ENCODE measurements at places on chromosomes 16 and 17.

DNA sequence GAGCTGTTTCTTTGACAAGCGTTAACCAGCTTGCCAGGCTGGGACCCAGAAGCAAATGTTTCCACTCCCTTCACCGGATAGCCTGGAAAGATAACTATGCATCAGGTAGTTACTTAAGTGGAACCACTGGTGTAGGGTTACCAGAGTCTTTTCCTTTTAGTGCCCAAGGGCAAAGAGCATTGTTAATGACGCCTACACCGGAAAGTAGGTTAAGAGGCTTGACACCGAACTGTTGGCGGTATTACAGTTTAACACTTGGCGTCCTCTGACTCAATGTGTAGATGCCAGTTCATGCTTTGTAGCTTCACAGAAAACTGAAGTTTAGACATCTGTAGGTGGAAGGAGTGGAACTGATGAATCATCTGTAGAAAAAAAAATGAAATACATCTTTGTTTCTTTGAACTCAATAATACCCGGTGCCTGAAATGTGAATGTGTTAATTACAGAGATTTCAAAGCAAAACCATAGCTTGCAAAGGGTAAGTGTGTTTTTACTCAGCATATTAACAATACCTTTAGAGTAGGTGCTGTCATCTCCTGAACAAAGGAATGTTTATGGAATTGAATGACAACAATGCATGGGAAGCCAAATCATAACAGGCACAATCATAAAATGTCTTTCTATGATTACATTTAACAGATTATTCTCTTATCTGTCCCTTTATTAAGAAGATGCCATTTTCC is 426.7 kb upstream of the SALL1 start:
- no peak for DNase-seq

- DNase-seq: no peak
These were observed 16.2 kb downstream of the BMERB1 start for GRCh38 chr16:15450624-15451023.

GRCh38 chr17:15351925-15352324 is 10.5 kb upstream of the TEKT3 start:
- no peak for DNase-seq

GRCh38 chr17:21171309-21171922 is 42.5 kb downstream of the TMEM11 start:
- DNase-seq: no peak

GRCh38 chr17:29682987-29683386 is 60.3 kb upstream of the CORO6 start:
- no peak for DNase-seq

DNA sequence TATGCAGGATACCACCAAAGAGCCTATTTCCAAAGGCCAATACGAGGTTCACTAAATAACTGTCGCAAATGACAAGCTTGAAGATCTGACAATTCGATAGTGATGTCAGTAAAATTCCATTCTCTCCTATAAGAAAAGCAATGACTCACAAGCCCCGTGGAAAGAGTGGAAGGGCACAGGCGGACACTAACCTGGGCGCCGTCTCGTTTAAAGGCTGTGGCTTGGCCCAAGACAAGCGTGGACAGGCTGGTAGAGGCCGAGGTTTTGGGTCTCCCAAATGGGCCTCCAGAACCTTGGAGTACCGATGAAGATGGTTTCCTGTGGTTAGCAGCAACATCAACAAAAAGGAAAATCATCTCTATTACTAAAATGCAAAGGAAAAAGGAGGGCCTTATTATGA is 16.5 kb upstream of the SLC38A8 start:
- no peak for DNase-seq

DNA sequence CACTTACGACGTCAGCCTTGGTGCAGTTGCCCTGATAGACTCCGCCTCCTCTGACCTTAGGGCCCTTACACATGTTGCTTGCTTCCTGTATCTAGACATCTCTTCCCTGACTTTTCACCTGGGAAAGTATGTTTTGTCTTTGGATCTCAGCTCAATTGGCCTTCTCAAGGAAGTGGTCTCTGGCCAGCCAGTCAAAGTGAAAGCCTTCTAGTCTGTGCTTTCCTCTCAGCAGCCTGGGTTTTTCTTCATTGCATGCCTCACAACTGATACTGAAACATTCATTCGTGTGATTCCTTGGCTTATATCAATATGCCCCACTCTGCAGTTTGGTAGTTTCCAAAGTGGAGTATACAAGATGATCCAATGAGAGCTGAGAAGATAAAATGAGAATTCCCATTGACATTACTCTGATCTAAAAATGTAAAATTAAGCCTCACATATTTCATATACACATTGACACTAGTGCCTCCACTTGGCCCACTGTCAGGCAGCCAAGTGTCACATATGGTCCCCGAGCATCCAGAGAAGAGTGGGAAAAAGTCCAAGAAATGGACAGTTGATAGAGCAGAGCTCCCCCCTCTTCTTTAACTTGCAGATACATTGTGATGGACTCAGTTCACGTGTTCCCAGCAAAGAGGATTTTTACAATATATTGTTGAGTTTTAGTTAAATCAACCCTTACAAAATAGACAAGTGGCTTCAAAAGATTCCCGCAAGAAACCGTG is 371.2 kb upstream of the ASIC2 start:
- no peak for DNase-seq

- DNase-seq: no peak
These were observed 15.2 kb downstream of the SLC12A3 start for GRCh38 chr16:56880176-56880575.

DNA sequence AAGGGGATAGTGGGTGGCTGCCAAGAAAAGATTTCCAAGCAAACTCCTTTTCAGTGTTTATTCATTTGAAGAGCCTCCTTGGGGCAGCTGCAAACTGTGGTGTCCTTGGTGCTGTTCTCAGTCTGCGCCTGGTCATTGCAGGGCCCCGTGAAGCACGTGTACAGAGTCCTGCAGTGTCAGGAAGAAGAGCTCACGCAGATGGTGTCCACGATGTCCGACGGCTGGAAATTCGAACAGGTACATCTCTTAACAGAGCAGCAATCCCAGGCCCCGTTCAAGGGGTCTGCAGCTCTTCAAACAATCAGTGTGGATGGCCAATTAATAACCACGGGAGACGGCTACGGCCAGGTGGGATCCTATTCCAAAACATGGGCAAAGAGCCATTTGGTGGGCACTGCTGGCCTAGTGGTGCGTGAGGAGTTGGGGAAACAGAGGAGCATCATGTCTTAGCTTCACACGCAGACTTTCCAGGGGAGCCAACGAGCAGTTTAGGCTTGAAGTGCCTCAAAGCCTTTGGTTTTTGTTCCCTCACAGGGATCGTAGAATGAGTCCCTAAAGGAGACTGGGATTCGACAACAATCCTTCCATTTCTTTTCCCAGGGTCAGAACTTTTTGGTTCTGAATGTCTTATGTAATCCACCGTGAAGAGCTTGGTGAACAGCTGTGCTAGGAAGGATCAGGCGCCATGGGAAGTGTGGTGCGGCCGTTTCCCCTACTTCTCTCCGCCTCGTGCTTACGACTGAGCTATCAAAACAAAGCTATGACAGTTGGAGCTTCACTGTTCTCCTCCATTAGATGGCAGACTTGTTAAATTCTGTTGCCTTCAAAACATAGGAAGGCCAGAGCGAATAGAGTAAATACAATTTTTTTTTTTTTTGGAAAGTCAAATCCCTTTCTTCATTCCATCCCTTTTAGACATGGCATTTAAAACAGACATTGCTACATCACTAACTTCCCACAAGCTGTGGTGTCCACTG is 12.6 kb downstream of the KCTD2 start:
- no peak for DNase-seq

DNA sequence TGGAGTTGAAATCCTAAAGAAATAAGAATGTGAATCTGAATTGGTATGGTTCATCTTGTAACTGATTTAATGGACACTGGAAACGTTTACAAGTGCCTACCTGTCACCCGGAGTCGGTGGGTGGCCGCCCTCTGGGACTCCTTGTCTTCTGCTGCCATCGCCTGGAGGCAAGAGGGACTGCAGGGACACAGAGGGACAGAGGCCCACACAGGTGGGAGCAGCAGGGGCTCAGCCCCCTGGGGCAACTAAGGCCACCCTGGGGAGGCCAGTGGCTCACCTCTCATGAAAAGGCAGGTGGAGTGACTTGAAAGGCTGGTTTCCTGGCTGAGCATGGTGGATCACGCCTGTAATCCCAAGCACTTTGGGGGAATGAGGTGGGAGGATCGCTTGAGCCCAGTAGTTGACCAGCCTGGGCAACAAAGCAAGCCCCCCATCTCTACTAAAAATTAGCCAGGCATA is 23.2 kb downstream of the TMEM92 start:
- peak; percentile 84 for DNase-seq

DNA sequence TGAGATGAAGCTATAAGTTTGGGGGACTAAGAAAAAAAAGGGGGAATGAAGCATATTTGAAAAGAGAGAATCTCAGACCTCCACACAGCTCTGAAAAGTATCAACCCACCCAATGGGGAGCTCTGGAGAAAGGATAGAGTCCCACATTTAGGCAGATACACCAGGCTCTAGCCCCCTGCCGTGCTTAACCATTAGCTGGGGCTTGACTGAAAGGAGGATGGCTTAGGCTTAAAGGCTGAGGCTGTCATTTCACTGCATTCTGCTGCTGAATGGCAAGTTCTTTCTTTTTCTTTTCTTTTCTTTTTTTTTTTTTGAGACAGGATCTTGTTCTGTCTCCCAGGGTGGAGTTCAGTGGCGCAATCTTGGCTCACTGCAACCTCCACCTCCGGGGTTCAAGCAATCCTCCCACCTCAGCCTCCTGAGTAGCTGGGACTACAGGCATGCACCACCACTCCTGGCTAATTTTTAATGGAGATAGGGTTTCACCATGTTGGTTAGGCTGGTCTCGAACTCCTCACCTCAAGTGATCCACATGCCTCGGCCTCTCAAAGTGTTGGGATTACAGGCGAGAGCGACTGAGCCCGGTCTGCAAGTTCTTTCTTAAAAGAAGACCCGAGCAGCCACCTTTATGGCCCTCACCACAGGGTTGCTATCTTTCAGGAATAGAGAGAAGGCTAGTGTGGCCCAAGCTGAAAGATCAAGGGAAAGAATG is 9.0 kb upstream of the MMP2 start:
- no peak for DNase-seq
